ENCODE measurements at places on chromosomes 1 and 21.
A peak's percentile ranks its signal among the peaks of the same experiment; 100 is the strongest.

GRCh38 chr1:207831517-207832327 is 79.2 kb downstream of the CD34 start:
- peak; percentile 58 for DNase-seq

GRCh38 chr21:45289134-45289533 is 1.4 kb upstream of the POFUT2 start:
- DNase-seq, result no peak

- DNase-seq, result no peak
Measured at GRCh38 chr1:163807331-163808049, 485.7 kb downstream of the NUF2 start.

GRCh38 chr1:162019006-162019405 is 4.7 kb downstream of the OLFML2B start:
- DNase-seq, result no peak

GRCh38 chr21:26624983-26625519 is 52.0 kb upstream of the CYYR1 start:
- no peak for DNase-seq
